NCI-H2029 (cell line): ENCODE measurements at places on chromosomes 4 and X.
A peak's percentile ranks its signal among the peaks of the same experiment; 100 is the strongest.

- DNase-seq, result no peak
Measured at GRCh38 chr4:163415668-163416067, 57.9 kb downstream of the TKTL2 start.

GRCh38 chrX:151825925-151826485 is 86.7 kb upstream of the MAGEA4 start:
- DNase-seq, result no peak

GRCh38 chrX:152926279-152926678 is 28.4 kb downstream of the ZNF185 start:
- peak; percentile 33 for DNase-seq

GRCh38 chrX:10509397-10509796 is 111.0 kb downstream of the MID1 start:
- no peak for DNase-seq

- DNase-seq, result no peak
Measured at GRCh38 chr4:40800064-40800463, 50.3 kb downstream of the NSUN7 start.

DNA sequence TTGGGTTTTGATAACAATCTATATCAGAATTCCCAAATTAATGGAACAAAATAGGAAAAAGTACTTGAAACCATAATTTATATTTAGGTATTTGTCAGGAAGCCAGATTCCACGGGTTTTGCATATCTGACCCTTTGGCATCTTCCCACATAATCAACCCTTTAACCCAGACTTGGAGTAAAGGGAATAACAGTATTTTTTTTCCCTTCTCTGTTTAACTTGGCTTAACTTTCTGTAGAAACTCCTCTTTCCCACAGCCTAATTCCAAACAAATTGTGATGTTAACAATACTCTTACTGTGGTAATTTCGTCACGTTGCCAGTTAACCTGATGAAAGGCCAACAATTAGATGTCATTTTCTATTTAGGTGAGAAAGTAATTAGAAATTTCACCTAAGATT is 49.4 kb upstream of the GUCY1A1 start:
- DNase-seq, result no peak

- DNase-seq, result peak; percentile 94
Measured at GRCh38 chr4:48906206-48907173, at the start of gene OCIAD2. TSS of gene OCIAD2 (minus strand) at chr4:48906774. CDS start at chr4:48904549, 2,225 bp downstream.

- DNase-seq, result no peak
Measured at GRCh38 chrX:150450519-150451177, 87.5 kb downstream of the MAMLD1 start.

DNA sequence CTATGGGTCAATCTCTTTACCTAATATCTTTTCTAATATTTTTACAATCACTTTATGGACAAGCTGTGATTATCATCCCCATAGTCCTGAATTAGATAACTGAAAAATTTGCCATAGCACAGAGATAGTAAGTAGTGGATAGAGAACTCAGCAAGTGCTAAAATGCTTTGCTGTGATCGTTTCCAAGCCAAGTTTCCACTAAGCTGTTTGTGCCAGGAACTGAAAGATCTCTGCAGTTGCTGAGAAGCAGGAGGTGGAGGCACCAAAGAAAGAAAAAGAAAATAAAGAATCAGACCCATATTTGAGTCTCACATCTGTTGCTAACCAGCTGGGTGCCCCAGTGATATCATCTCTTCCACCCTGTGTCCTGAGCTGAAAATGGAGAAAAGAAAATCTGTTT is 605.6 kb upstream of the BOD1L1 start:
- DNase-seq, result no peak

DNA sequence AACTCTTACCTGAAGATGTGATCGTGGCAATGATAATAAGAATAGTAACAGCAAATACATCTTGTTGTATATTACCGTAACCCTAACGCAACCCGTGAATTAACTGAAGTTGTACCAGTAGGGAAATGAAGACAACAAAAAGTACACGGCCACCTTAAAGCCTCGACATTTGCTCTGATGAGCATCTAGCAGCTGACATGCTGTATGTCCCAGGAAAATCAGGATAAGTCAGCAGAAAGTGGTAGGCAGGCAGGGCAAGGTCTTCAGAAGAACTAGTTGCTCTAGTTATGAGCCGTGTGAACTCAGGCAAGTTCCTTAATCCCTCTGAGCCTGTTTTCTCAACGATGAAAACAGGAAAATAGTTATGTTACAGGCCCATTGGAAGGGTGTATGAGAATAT is 7.7 kb upstream of the ASB5 start:
- DNase-seq, result no peak

DNA sequence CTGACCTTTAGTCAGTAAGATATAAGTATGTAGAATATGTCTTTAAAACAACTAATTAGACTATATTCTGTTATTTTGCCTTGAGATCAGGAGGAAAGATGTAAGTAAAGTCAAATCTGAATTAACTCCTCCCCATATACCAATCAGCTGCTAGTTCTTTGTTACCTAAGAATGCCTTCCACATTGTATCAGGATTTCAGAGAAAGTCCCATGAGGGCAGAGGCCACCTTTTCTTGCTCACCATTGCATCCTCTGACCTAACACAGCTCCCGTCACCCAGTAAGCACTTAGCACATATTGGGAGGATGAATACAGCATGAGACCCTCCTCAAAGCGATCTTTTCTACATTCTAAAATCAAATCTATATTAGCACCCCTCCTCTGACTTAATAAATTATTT is 87.0 kb downstream of the COL25A1 start:
- DNase-seq, result no peak

DNA sequence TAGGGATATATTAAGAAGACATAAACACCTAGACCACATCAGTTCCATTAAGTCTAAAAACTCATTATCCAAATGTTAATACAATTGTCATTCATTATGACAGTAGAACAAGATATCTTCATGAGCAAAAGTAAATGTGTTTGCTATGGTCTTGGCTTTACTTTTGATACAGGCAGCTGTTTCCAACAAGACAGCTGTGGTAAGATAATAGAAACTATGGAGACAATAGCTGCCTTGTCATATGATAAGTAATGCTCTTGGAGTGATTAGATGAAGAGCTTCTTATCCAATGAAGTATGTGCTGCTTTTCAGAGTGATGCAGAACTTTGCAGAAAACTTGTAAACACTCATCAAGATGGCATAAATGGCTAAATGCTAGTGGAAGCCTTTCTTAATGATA is 1066.0 kb downstream of the FSTL5 start:
- no peak for DNase-seq

DNA sequence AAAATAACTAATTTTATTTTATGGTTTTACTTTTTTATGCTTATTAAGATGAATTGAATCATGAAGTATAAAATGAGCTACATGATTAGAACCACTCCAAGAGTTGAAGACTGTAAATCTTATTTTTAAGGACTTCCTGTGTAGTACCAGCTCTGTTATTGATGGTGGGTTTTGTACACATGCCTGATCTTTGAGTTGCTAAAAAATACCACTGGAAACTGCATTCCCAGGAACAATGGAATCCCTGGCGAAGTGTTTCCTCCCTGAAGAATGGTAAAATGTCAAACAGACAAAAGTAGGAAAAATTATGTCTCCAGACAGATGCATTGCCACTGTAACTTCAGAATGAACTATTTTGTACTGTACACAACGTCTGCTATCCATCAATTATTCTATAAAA is 935.4 kb upstream of the TENM3 start:
- no peak for DNase-seq

- DNase-seq, result no peak
Measured at GRCh38 chrX:151552743-151553142, 10.7 kb upstream of the PASD1 start.

DNA sequence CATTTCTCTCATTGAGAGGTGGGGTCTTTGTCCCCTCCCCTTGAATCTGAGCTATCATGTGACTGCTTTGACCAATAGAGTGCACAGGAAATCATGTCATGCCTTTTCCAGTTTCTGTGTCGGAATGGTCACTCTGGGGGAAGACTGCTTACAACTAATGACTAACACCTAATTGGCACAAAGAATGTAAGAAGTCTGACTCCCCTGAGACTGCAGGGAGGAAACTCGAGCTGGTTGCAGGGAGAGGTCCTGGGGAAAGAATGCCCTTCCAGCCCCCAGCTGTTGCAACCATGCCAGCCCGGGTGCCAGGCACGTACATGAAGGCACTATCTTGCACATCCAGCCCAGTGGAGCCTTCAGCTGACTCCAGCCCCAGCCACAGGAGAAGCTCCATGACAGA is 254.2 kb downstream of the DHX15 start:
- no peak for DNase-seq

GRCh38 chr4:104881136-104881886 is 265.4 kb upstream of the TET2 start:
- DNase-seq, result no peak

- DNase-seq, result peak; percentile 45
Measured at GRCh38 chr4:73341454-73341853, 62.6 kb upstream of the ALB start.

DNA sequence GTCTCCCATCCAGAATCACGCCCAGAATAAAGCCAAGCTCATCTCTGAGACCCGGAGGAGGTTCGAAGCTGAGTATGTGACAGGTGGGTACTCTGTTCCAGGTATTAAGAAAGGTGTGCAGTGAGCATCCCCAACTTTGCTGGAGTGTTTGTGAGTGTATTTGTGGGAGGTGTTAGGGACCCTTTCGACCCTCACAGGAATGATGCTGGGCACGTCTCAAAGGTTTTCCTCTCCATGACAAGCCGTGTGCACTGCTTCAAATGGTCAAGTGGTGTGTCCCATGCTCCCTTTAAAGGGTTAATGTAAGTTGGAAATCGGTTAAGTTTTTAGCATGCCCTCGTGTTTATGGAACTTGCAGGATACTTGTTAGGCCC is 442 bp downstream of the MOSPD2 start:
- no peak for DNase-seq

DNA sequence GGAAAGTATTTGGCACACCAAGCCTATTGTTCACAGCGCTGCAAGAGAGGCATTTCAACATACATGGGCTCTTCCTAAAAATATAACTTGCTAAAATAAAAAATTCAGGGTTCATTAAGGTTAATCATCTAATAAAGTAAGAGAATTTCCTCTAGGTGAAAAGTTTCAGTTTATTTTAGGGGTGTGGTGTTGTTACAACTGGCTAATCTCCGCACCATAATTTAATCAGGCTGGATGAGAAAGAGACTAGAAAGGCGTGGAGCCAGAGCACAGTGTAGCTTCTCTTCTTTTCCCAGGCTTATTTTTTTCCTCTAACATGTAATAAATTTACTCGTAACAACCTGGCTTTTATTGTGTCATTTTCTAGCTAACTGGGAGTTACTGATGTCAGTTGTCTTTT is 47.9 kb downstream of the FHL1 start:
- DNase-seq, result no peak

DNA sequence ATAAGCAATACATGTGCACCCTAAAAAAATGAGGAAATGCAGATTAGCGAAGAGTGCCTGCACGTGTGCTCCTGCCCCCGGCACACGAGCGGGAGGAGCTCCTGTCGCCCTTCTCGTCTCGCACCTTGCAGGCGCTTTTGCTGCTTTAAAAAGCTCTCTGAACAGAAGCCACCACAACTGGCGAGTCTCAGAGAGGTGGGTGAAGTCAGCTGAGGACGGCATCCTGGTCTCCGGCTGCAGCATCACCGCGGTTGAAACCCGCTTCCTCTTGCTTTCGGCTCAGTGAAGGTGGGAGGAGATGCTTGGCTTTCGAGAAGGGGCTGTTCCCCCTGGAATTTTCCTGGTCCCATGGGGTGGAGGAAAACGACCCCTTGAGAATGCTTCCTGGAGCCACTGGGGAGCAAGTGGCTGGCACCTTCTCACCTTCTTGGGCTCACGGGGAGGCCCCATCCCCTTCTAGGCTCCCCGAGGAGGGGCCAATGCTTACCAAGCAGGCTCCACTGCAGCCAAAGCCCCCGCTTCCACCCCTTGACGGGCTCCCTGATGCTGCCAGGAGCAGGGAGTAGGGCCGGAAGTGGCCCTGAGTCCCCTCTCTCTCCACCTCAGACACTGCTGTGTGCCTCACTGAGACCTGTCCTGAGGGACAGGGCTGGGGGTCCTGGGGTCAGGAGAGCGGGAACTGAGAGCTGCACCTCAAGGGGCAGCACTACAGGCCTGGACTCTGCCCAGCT is 29.2 kb upstream of the MXD4 start:
- no peak for DNase-seq

- no peak for DNase-seq
Measured at GRCh38 chr4:78667764-78668163, 108.4 kb upstream of the BMP2K start.

- no peak for DNase-seq
Measured at GRCh38 chr4:2368746-2369437, 49.6 kb downstream of the ZFYVE28 start.

DNA sequence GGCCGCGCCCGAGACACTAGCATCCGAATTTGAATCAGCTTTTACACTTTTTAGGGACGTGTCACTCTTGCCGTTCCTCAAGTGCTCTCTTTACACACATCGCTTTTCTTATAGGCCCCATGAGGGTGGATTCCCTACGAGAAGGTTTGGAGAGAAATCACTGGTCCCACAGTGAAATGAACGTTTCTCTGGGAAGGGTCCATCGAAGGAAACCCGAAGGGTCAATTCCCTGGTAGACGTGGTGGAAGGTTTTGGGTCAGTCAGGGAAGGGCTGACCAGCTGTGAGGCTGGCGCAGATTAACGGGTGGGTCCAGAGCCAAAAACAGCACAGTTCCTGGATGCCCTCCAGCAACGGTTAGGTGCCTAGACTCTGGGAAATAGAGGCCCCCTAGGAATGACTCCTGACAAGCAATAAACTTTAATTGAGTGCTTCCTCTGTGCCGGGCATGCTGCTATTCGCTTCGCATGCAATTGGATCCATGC is 35.9 kb downstream of the ETDC start:
- DNase-seq, result no peak

GRCh38 chr4:33494150-33494549 is 2750.2 kb downstream of the ARAP2 start:
- no peak for DNase-seq

GRCh38 chr4:176656108-176656507 is 136.6 kb downstream of the VEGFC start:
- DNase-seq, result no peak

DNA sequence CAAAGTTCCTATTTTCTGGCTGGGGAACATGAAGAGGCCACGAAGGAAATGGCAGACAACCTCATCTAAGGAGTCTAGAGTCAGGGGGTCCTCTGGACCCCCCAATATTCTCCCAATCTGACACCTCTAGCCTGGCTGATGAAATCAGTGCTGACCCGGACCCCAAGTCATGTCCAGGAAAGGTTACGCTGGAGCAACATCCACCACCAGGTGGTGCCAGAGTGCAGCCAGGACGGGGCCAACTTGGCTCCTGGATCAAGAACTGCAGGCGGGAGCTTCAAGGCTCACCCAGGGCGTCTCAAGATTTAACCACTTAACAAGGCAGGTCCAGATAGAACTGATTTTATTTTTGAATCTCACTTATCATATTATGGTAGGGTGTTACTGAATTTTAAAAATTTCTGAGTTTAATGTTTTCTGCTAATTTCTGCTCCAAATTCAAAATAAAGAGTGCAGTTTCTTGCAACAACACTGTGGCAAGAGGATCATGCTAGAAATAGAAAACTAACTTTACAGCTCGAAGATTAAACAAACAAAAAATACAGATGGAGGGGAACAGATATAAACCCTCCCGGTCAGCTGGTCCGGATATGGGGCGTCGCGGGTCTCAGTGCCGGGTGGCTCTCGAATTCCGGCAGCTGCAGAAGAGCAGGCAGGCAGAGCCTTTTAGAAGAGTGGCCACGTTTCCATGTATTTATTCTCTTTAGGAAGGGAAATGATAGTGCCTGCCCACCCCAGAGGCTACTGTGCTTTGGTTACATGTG is 135.5 kb downstream of the AFAP1 start:
- peak; percentile 37 for DNase-seq

GRCh38 chr4:22962295-22962694 is 269.6 kb downstream of the GBA3 start:
- no peak for DNase-seq
